ENCODE measurements at places on chromosomes 16 and 17.

GRCh38 chr16:66036184-66036583 lies 330.3 kb upstream of the CDH5 start:
- DNase-seq, result no peak

- DNase-seq, result no peak
Observed at GRCh38 chr17:80996422-80997305, 5.0 kb downstream of the CHMP6 start.

GRCh38 chr17:29291163-29291752 lies 2.7 kb downstream of the NUFIP2 start:
- peak; percentile 83 for DNase-seq

DNA sequence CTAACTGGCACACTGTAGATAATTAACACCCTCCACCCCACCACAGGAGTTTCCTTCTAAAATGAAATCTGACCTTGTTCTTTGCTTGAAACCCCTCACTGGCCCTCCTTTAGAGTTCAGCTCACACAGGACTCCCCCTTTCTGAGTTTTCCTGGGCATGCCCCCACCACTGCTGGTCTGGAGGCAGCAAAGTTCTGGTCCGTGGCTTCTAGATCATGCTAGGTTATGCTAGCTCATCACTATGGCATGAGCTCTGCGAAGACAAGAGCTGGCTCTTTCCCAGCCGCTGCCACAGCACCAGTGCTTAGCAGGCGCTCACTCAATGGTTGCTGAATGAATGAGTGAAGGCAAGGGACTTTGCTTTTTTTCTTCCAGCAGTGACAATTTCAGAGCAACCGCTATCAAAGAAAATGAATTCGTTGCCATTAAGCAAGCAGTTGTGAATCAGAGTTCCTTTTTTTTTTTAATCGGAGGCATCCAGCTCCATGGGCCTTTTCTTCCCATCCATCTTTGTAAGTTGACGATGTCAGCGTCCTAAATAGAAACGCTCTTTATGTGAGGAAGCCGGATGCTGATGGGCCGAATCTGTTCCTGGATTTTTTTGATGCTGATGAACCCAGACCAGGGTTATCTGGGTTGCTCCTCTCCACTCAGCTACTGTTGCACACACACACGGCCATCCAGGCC lies 80.8 kb upstream of the NOL11 start:
- no peak for DNase-seq

- no peak for DNase-seq
Observed at GRCh38 chr17:4345581-4346252, 20.8 kb downstream of the UBE2G1 start.

DNA sequence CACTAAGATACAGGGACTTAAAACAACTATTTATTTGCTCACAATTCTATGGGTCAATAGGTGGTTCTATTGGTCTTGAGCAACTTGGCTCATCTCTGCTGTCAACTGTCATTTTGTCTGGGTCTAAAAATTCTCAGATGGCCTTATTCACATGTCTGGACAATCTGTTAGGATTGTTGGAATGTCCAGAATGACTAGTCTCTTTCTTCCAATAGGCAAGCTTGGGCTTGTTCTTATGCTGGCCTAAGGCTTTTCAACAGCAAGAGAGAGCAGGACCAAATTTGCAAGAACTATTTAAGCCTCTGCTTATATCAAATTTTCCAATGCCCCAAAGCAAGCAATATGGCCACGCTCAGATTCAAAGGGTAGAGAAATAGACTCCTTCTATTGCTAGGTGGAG lies 240.9 kb downstream of the KIF2B start:
- no peak for DNase-seq

- DNase-seq, result no peak
Observed at GRCh38 chr17:50196036-50196435, 5.4 kb downstream of the COL1A1 start.

DNA sequence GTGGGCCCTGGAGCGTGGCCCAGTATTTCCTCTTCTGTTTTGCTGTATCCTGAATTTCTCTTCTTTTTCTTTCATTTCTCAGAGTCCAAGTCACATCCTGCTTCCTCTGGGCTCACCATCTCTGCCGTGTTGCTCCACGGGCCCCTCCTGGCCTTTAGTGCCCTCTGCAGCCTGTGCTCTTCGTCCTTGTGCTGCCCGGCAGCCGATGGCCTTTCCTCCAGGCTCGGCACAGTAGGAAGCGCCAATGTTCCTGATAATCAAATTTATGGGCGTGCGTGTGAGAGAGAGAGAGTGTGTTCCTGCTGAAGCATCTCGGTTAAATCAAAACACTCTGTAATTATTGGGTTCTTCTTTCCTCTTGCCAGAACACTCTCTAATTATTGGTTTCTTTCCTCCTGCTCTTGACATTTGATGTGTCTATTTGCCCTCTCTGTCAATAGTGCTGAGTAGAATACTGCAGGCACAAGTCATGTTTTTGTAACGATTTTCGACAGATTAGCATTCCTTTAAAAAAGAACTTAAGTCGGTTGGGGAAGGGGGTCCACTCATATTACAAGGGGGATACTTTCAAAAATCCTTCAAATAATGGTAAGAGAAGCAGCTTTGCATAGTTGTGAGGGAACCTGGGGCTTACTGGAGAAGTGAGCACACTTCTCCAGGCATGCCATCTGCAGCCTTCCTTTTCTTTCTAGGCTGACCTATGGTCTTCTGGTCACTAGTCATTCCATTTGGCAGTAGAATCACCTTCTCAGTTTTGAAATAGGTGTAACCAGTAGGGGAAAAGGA lies 126.6 kb downstream of the RPTOR start:
- DNase-seq, result no peak

GRCh38 chr17:72351884-72352346 lies 231.1 kb downstream of the SOX9 start:
- no peak for DNase-seq

DNA sequence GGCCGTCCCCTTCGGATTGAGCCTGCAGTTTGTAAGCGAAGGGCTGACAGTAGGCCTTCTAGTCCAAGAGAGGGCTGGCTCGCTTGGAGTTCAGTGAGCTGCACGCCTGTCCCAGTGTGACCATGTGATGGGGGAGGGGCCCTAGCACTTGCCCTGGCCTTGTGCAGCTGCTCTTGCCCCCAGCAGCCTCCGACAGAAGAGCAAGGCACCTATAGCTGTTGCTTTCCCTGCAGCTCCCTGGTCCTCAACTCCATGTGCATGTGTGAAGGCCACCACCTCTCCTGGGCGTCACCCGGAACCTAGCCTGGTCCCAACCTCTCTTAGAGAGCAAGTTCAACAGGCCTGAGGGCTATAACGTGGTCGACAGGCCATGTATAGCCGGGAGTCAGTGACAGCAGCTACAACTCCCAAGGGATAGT lies 5.6 kb downstream of the SPHK1 start:
- no peak for DNase-seq

- DNase-seq, result no peak
Observed at GRCh38 chr17:33127706-33128105, 136.1 kb downstream of the SPACA3 start.

- no peak for DNase-seq
Observed at GRCh38 chr17:42129109-42129837, 6.7 kb downstream of the HSPB9 start.

DNA sequence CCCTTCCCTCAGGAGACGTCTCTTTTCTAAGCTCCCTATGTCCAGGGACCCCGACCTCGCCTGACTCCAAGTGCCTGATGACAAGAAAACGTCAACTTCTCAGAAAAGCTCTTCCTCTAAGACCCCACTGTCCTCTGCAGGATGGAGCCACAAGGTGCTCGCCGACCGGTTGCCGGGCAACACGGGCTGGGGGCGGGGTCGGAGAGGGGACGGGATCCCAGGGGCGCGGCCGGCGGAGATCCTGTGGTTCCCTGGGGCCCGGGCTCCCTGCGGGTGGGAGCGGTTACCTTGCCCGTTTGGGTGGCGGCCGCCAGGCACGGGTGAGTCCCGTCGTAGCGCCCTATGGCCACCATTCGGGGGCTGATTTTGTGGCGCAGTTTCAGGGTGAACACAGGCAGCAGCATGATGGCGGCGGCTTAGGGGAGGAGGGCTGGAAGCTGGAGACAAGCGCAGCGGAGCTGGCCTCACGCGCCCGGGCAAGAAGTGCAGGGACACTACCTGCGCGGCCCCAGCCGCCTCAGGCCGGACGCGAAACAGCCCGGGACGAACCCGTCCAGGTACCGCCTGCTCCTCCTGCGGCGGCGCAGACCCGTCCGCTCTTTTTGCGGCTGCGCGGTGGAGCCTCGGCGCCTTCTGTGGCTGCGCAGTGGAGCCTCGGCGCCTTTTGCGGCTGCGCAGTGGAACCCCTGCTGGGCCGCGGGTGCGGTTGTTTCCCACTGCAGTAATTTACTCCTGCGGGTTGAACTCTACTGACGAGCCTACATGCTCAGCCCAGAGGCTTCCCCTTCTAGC lies at the start of gene BBS2:
Gene BBS2, minus strand, starts transcription at position 566 of the 792 bp plus-strand sequence. Its CDS starts 162 bp downstream, at position 404.
- peak; percentile 72 for DNase-seq

DNA sequence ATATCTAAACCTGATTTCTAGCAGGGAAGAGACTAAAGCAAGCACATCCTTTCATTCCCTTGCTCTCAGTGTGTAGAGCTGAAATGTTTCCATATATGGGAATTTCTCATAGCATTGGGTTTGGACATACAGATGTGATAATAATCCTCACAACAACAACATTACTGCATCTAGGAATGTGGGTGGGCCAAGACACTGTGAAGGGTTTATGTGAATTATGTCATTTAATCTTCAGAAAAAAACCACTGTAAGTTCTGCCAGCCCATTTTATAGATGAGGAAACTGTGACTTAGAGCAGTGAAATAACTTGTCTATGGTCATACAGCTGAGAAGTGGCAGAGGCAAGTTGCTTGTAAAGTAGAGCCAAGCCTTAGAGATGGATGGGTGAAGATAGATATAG lies 5.2 kb downstream of the OMG start:
- DNase-seq, result no peak

- DNase-seq, result no peak
Observed at GRCh38 chr16:75112734-75113491, 3.7 kb downstream of the LDHD start.

DNA sequence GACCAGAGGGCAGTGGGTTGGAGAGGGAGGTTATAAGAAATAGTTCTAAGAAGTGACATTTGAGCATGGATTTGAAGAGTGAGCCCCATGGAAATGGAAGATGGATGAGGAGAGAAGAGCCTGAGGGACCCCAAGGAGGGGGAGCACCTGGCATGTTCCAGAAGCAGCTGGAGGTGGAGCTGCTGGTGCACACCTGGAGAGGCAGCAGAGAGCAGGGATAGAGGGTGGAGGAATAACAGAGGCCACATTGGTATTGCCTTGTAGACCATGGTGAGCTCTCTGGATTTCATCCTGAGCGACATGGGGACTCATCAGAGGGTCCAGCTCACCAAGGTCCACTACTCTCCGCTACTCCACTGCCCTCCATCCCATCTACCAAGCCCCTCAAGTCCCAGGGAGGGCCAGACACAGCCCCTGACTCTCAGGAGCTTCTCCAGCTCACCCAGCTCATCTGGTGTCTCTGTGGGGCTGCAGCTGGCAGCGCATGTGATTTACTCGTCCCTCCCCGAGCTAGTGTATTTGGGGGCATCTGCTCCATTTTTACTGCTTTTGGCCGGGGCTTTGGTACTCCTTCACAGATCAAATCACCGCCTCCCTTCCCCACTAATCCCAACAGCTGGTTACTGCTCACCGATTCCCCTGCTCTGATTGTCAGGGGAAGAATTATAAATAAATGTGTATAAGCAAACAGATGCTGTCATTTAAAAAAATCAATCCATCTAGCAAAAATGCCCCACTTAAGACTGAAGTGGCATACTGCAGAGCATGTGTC lies 22.1 kb upstream of the KDM8 start:
- no peak for DNase-seq

- no peak for DNase-seq
Observed at GRCh38 chr17:78014646-78015045, 56.1 kb downstream of the TNRC6C start.

- peak; percentile 73 for DNase-seq
Observed at GRCh38 chr16:22898874-22899348, 84.9 kb downstream of the HS3ST2 start.

- no peak for DNase-seq
Observed at GRCh38 chr17:2955931-2956582, 107.3 kb downstream of the OR1D5 start.

- DNase-seq, result no peak
Observed at GRCh38 chr17:56995766-56996165, 17.8 kb downstream of the SCPEP1 start.

GRCh38 chr16:85564277-85565051 lies 48.7 kb upstream of the GSE1 start:
- no peak for DNase-seq

- no peak for DNase-seq
Observed at GRCh38 chr17:18111330-18111971, 2.9 kb downstream of the MYO15A start.

DNA sequence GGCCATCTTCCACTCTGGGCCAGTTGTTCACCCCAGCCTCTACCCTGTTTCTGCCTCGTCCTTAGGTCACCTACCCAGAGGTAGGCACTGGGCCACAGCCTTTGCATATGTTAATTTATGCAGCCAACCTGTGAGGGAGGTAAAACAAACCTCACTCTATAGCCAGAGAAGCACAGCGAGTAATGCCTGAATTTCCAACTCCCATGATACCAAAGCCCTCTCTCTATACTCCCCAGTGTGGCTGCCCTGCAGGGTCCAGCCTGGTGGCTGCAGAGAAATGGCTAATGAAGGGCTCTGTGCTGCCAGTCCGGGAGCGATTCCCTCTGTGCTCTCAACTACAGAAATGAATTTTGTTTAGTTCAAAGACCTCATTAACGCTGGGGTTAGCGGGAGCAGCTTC lies 397.0 kb upstream of the CCL2 start:
- no peak for DNase-seq

DNA sequence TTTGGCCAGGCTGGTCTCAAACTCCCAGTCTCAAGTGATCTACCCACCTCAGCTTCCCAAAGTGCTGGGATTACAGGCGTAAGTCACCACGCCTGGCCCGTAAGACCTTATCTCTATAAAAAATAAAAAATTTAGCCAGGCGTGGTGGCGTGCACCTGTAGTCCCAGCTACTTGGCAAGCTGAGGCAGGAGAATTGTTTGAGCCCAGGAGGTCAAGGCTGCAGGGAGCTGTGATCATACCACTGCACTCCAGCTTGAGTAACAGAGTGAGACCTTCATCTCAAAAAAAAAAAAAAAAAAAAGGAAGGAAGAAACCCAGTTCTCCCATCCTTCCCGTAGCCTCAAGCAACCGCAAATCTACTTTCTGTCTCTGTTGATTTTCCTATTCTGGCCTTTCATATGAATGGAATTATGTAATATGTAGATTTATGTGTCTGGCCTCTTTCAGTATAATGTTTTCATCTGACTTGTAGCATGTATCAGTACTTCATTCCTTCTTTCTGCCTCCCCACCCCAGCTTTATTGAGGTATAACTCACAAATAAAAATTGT lies 11.2 kb downstream of the CASC3 start:
- no peak for DNase-seq

- DNase-seq, result no peak
Observed at GRCh38 chr17:4249452-4250029, 14.2 kb downstream of the ANKFY1 start.

GRCh38 chr16:89729863-89730593 lies 8.7 kb downstream of the ZNF276 start:
- DNase-seq, result no peak

GRCh38 chr17:3798273-3799180 lies 2.5 kb downstream of the ITGAE start:
- DNase-seq, result no peak

All from hippocampal formation (tissue), 2 donors.